CD4-positive, alpha-beta T cell treated with Interleukin-6 for 4 hours (primary cell): ENCODE measurements at places on chromosomes 3 and 15.

DNA sequence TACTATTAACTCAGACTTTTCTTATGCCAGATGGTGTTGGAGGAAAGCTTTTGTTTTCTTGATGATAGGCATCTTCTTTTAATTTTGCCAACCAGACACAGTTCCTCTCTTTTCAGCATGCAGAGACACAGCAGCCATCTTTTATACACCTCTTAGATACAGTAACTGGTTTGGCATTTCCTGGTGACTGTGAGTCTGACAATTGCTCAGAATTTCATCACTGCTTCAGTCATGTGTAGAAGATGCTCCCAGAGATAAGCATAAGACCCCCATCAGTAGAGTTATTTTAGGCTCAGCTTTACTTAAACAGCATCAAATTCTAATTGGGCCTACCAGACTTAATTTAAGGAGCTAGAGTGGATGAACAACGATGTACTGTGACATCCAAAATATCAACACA is 779.0 kb downstream of the SQOR start:
- DNase-seq = no peak

DNA sequence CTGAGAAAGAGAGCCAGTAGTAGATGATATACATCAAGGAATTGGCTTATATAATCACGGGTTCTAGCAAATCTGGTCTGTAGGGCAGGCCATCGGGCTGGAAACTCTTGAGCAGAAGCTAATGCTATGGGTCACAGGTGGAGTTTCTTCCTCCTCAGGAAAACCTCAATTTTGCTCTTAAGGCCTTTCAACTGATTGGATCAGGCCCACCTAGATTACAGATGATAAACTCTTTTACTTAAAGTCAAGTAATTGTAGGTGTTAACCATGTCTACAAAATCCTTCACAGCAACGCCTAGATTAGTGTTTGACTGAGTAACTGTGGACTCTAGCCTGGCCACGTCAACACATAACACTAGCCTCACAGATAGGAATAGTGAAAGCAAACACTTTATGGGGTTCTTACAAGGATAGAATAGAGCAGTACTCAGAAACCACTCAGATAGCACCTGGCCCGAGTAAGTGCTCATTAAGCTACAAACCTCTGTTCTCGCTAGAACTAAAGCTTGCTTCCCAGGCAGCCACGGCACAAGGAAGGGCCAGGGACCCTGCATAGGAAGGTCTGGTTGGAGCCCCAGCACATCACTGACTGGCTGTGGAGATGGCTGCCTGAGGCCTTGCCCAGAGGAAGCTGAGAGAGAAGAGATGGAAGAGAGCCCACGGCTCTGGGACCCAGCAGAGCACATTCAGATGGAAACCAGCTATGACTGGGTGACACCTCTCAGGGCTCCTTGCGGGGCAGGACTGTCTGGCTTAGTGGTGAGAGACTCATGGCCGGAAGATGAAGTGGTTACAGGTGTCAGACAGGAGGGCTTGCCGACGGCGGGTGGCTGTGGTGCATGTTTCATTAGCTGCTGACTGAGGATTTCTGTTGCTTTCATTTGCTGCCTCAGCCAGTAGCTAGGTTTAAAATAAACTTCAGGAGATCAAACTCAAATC is 202.5 kb upstream of the TLE3 start:
- DNase-seq = peak; percentile 76

GRCh38 chr15:87901926-87902690 is 354.4 kb downstream of the NTRK3 start:
- no peak for DNase-seq

DNA sequence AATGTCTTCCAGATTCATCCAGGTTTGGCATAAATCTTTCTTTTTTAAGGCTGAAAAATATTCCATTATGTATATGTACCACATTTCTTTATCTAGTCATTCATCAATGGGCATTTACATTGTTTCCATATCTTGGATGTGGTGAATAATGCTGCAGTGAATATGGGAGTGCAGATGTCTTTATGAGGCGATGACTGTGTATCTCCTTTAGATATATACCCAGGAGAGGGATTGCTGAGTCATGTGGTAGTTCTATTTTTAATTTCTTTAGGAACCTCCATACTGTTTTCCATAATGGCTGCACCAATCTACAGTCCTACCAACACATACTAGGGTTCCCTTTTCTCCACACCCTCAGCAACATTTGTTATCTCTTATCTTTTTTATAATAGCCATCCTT is 96.3 kb downstream of the LRRC28 start:
- no peak for DNase-seq

GRCh38 chr3:117480525-117480924 is 770.9 kb downstream of the TUSC7 start:
- DNase-seq = no peak

GRCh38 chr15:80699981-80700380 is 4.9 kb downstream of the ABHD17C start:
- no peak for DNase-seq

- DNase-seq = no peak
Measured at GRCh38 chr3:45986303-45986982, 9.2 kb downstream of the FYCO1 start.

GRCh38 chr15:40235201-40235885 is 3.5 kb upstream of the PAK6 start:
- no peak for DNase-seq

DNA sequence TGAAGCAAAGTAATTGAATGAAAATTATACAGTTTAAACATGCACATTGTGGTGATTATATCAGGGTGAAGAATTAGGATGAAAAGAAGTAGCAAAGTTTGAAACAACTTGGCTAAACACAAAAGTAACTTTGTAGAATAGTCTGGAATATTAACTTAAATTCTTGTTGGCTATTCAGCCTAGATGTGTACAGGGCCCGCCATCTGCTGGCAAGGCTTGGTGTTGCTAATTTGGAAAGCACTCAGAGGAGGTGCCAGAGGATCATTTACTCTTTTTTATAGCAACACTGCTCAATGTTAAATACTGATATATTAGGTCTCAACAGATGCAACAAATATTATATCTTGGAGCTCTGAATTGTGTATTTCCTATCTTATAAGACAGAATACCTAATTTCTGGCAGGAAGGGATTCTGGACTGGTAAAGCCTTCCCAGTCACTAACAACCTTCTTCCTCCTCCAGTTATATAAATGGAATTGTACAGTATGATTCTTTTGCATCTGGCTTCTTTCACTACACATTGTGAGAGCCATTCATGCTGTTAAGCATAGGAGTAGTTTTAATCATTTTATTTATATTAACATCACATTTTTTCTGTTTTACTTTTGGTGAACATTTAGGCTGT is 36.1 kb downstream of the TTC23 start:
- peak; percentile 61 for DNase-seq

- DNase-seq = peak; percentile 5
Measured at GRCh38 chr15:39784125-39784524, 1.5 kb upstream of the FSIP1 start.

GRCh38 chr3:160128056-160128455 is 97.2 kb upstream of the C3orf80 start:
- DNase-seq = no peak

GRCh38 chr15:65263313-65263712 is 23.4 kb downstream of the PARP16 start:
- DNase-seq = no peak

DNA sequence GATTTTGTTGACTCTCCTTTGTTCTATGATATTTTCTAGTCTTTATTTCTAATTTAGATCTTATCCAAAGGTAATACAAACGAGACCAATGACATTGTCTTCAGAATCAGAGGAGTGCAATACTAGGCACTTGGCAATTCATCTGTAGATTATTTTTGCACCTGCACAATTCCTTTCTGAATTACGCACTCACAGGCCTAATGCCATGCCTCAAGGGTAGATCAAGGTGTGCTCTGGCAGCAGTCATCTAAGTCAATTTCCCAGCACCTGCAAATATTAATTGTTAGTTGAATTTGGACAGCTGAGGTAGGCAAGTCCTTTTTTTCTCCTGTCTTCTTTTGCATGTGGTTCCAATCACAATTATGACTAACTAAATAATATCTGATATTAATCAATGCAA is 653.2 kb downstream of the ROBO2 start:
- no peak for DNase-seq
